Choroid plexus epithelial cell (primary cell): ENCODE measurements at places on chromosomes 4 and X.
A peak's percentile ranks its signal among the peaks of the same experiment; 100 is the strongest.

DNA sequence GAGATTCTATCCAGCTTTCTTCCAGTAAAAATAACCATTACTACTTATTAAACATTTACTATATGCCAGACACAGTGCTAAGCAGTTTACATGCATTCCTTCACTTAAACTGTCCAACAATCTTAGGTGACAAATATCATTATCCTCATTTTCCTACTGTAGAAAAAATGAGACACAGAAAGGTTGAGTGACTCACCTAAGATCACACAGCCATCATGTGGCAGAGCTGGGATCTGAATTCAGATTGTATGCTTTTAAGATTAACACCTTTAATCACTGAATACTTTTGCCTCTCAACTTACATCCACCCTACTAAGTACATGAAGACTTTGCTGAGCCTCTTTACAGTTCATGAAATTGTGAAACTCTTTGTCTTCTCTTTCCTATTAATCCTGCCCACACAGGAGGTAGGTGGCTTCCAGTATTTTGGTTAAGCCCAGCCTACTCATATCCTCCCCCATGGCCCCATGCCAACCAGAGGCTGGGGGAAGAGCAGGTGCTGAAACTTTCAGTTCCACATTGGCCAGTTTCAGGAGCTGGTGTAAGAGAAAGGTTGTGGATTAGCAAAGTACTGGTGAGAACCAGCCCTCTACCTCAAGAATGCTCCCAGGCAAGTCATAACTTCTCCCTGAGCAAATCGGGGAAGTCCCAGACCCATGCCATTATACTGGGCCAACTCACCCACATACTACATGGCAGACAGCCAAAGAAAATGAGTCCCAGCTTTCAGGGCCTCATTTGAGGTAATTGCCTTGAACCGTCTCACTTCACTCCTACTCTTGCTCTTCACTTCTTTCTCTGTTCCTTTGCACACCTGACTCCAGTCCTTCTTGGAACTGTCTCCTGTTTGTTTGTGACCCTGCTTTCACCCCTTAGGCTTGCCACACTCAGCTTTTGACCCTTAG, 211.1 kb downstream of the GUCY2F start:
- DNase-seq, result peak; percentile 12

GRCh38 chrX:3388457-3388856, 42.0 kb upstream of the MXRA5 start:
- DNase-seq, result no peak

- DNase-seq, result no peak
Measured at GRCh38 chr4:150862829-150863228, 152.3 kb downstream of the LRBA start.

GRCh38 chr4:175714686-175715085, 97.4 kb downstream of the GPM6A start:
- no peak for DNase-seq

DNA sequence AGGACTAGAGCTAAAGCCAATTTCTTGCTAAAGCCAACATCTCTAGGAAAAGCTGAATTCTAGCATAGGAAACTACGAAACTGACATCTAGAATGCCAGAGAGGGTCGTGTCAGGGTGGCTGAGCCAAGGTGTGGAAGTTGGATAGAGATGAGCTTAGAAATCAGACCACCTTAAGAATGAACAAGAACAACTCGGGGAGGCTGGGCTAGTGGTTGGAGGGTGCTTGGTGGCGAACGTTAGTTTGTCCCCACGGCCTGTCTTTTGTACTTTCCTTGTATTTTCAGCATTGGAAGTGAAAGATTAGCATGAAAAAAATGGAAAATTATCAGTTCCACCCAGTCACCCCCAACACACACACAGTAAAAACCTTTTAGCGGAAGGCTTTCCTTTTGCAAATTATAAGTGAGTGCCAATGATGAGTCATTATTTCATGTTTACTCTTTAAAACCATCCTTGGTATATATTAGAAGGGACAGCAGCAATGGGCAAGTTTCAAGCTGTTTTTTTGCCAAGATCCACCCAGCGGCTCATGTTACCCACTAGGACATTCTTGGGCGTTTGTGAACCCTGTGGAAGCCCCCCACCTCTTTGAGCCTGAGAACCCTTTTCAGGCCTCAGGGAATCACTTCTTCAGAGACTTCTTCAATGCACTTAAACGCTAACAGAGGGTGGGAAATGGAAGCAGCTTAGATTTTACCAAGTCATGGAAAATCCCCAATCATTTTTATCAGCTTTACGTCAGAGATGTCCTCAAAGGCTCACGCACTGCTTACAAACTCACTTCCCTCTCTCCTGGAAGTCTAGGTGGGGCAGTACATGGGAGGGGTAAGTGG, 4.9 kb upstream of the PPEF1 start:
- DNase-seq, result peak; percentile 59

- peak; percentile 43 for DNase-seq
Measured at GRCh38 chr4:95998311-95998710, 158.4 kb downstream of the PDHA2 start.
